M059J (cell line): ENCODE measurements at places on chromosomes 4 and X. TPM values are rescaled to one million over a fixed set of nuclear protein-coding genes. Genes with fewer than 3 reads are reported as not detected.

GRCh38 chrX:134807039-134807729 lies 148.9 kb upstream of the PLAC1 start:
- DNase-seq, result peak; percentile 98

GRCh38 chrX:18875256-18875878 lies 108.5 kb downstream of the PHKA2 start:
- DNase-seq, result no peak

GRCh38 chr4:174334628-174335027 lies 50.9 kb downstream of the CEP44 start:
- no peak for DNase-seq

The AKAP4 gene
- not detected in 2 replicates for total RNA-seq

The KIAA1210 gene
- total RNA-seq, result 0.02 TPM in 1 of 2 replicates, not detected in the other
